ENCODE measurements at places on chromosomes 6 and 20. TPM values are rescaled to one million over a fixed set of nuclear protein-coding genes. Genes with fewer than 3 reads are reported as not detected.

PTCRA gene
- not detected for total RNA-seq

ZC2HC1B gene
- total RNA-seq = not detected

DNA sequence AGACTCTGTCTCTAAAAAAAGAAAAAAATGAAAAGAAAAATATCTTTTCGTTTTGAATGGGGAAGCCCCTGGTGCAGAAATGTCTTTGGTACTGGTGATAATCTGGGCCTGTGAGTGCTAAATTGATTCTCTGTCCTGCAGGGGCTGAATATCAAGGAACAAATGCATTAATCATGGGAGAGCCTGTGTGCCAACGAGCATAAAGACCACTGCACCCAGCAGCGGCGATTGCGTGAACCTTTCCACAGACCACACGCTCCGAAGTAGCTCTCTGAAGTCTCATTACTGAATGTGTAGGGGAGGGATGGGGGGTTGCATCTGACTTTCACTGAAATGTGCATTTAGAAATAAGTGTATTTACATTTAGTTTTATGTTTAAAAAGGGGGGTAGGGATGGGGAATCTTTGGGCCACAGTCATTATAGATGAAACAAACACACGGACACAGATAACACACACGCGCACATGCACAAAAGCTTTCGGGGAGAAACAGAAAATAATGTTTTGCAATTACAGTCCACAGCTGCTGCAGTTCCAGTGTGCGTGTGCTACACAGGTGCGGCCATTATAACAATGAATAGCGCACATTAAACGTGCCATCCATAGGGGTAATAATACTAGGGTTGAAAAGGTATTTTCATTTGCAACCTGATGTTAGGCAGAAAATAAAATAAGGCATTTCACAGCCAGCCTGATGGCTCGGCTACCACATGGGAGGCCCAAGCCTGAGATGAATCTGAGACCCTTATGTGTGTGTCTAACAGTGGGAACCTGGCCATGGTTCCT is 154.0 kb downstream of the MBOAT1 start:
- no peaks in the 10 kb centered on the region for H3K36me3 ChIP-seq
- H3K4me3 ChIP-seq = no peak overlapping the region
- H3K27me3 ChIP-seq = no peaks in the 10 kb centered on the region
- no peaks in the 10 kb centered on the region for H3K4me1 ChIP-seq

DNA sequence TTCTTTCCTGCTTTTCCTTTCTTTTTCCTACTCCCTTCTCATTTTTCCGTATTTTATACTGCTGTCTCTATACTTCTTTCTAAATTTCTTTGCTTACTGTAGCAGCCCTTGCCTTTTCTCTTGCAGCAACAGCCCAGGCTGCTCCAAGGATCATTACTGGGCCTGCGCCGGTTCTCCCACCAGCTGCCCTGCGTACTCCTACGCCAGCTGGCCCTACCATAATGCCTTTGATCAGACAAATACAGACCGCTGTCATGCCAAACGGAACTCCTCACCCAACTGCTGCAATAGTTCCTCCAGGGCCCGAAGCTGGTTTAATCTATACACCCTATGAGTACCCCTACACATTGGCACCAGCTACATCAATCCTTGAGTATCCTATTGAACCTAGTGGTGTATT is 148.8 kb downstream of the QKI start:
- no peak for DNase-seq
- H3K36me3 ChIP-seq = peaks cover 3% of the 10 kb centered on the region
- no peak overlapping the region for H3K27ac ChIP-seq
- no peaks in the 10 kb centered on the region for H3K4me1 ChIP-seq
- H3K27me3 ChIP-seq = no peaks in the 10 kb centered on the region

GRCh38 chr6:36327226-36327918 is 9.3 kb downstream of the BNIP5 start:
- no peak overlapping the region for H3K4me3 ChIP-seq
- no peaks in the 10 kb centered on the region for H3K4me1 ChIP-seq
- no peak for DNase-seq
- no peaks in the 10 kb centered on the region for H3K27me3 ChIP-seq
- H3K27ac ChIP-seq = no peak overlapping the region

GRCh38 chr6:84151669-84152068 is 75.8 kb downstream of the CEP162 start:
- no peak overlapping the region for H3K4me3 ChIP-seq
- peaks cover 4% of the 10 kb centered on the region for H3K36me3 ChIP-seq
- H3K27me3 ChIP-seq = no peaks in the 10 kb centered on the region
- DNase-seq = no peak

Measured in tibial nerve (tissue), 4 donors.